ENCODE measurements at places on chromosomes 6 and 20. TPM values are rescaled to one million over a fixed set of nuclear protein-coding genes. Genes with fewer than 3 reads are reported as not detected.

- no peaks in the 10 kb centered on the region for H3K27me3 ChIP-seq
- H3K36me3 ChIP-seq: peaks cover 15% of the 10 kb centered on the region
- peaks cover 1% of the 10 kb centered on the region for H3K4me1 ChIP-seq
Measured at GRCh38 chr6:37283268-37283667, 25.3 kb upstream of the TMEM217 start.

GRCh38 chr20:45372646-45373352, 5.3 kb downstream of the TP53TG5 start:
- DNase-seq: no peak
- no peak overlapping the region for H3K4me3 ChIP-seq
- no peaks in the 10 kb centered on the region for H3K27me3 ChIP-seq
- H3K27ac ChIP-seq: no peak overlapping the region
- peaks cover 26% of the 10 kb centered on the region for H3K4me1 ChIP-seq
- no peaks in the 10 kb centered on the region for H3K36me3 ChIP-seq

The AHCY gene
- total RNA-seq: 191 TPM

- H3K27ac ChIP-seq: no peak overlapping the region
- H3K36me3 ChIP-seq: no peaks in the 10 kb centered on the region
- DNase-seq: no peak
- no peaks in the 10 kb centered on the region for H3K4me1 ChIP-seq
Measured at GRCh38 chr6:34496103-34496685, 30.3 kb downstream of the PACSIN1 start.

- H3K4me1 ChIP-seq: no peaks in the 10 kb centered on the region
- no peaks in the 10 kb centered on the region for H3K36me3 ChIP-seq
- H3K27ac ChIP-seq: no peak overlapping the region
- H3K27me3 ChIP-seq: no peaks in the 10 kb centered on the region
Measured at GRCh38 chr6:4958624-4959023, 45.2 kb downstream of the RPP40 start.

DNA sequence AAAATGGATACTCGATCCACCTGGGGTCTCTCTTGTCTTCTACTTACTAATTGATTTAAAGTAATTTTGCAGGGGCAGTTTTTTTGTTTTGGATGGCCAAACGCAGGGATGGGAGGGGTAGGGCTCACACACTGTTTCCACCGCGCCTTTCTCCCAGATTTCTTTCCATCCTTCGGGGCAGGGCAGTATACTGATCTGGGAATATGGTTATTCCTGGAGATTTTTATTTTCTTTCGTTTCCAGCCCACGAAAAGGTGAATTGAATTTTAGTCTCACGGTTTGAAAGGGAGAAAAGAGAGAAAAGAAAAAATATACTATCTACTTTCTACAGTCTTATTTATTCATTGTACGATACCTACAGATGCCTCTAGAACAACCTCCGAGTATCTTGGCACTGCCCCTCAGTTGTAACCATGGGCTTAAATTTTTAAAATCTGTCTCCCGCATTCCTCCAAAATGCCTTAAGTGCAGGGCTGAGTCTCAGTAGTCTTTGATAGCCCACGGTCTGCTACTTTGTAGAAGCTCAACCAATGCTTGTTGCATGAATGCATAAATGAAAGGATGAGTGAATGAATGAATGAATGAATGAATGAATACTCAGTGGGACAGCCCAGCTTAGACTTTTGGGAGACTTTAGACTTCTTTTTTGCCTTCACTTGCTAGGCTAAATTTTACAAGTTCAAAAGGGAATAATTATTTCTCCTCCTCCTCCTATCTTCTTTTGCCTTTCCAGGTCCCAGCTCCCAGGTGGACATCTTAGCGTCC, 18.1 kb upstream of the TRIM27 start:
- peak overlapping the region; percentile 84 for H3K4me3 ChIP-seq
- H3K27ac ChIP-seq: no peak overlapping the region
- 0 out of 2 replicates have a peak, but pooled peaks cover 2% of the 10 kb centered on the region for H3K27me3 ChIP-seq

DNA sequence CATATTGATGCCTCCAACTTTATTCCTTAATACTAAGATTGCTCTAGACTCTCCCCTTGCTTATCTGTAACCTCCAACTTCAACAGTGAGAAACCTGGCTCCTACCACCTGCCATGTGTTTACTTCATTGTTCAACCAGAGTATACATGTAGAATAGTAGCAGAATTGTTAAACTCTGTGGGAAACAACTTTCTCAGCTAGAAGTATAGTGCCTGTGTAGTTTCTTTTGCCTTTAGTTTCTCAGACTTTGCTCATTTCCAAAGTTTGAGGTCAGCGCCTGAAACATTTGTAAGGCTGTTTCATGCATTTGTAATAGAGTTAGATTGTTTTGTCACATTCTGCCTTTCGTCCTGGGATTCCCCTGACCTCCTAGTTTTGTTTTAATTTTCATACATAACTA, 34.9 kb upstream of the HECA start:
- H3K27ac ChIP-seq: no peak overlapping the region
- no peaks in the 10 kb centered on the region for H3K36me3 ChIP-seq
- H3K4me1 ChIP-seq: no peaks in the 10 kb centered on the region
- no peaks in the 10 kb centered on the region for H3K27me3 ChIP-seq
- no peak overlapping the region for H3K4me3 ChIP-seq

DNA sequence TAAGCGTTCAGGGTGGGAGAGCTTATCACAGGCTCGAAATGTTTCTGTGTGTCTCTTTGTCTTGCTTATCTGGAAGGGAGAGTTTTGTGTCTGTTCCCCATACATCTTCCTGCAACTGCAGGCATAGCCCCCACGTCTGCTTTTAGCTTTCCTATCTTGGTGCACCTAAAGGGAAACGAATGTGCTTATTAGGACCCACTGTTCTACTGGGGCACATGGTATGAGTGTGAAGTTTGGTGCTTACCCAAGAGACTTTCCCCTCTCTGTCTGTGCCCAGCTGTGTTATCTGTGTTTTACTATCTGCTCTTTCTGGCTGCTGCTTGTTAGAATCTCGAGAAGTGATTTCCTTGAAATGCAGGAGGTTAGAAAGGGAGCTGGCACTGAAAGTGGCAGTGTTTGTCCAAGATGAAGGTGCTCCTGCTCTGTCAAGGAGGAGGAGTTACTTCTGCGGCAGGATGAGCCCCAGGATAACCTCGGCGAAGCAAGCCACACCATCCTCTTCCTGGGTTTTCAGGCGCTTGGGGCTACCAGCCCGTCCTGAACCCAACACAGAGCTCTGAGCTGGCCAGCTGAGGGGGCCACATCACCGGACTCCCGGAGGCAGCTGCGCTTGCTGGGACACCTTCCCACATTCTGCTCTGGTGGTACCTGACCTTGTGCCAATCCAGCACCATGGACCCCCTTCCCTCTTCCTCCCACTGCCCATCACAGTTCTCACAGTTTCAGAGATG, 23.4 kb downstream of the DYNLT1 start:
- H3K4me1 ChIP-seq: no peaks in the 10 kb centered on the region
- DNase-seq: no peak
- no peak overlapping the region for H3K4me3 ChIP-seq
- 0 out of 2 replicates have a peak, but pooled peaks cover 6% of the 10 kb centered on the region for H3K36me3 ChIP-seq
- H3K27ac ChIP-seq: no peak overlapping the region

DNA sequence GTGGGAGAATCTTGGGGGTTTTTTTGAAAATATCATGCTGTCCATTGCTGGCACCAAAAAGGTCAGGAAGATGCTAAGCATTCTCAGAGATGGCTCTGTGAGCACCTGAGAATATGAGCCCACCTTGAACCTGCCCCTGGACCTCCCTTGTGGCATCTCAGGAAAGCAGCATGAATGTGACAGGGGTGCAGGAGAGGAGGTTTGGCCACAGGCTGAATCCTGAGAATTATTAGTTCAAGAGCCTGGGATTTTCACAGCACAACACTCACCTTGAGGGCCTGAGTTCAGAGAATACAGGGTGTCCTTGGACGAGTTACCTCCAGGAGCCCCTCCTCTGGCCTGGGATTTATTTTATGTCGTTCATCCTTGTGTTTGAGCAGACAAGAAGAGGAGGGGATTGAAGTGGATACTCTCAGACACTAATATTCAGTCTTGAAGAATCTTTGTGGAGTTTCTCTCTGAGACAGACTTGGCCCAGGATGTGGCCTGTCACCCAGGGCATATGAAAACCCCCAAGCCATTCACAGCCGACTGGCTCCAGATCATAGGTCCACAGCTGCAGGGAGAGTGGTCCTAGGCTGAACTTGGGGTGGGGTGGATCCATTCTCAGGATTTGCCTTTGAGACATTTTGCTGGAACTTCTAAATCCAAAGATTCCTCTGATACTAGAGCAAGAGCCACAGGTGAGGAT, 390.8 kb downstream of the RNGTT start:
- no peaks in the 10 kb centered on the region for H3K36me3 ChIP-seq
- H3K27ac ChIP-seq: no peak overlapping the region
- peaks cover 3% of the 10 kb centered on the region for H3K4me1 ChIP-seq
- no peak for DNase-seq

The PPP1R3G gene
- not detected for total RNA-seq

The PRICKLE4 gene
- 2.8 TPM for total RNA-seq

The BHLHE23 gene
- not detected for total RNA-seq

- H3K36me3 ChIP-seq: no peaks in the 10 kb centered on the region
- no peak for DNase-seq
- no peak overlapping the region for H3K4me3 ChIP-seq
- H3K27me3 ChIP-seq: no peaks in the 10 kb centered on the region
- no peak overlapping the region for H3K27ac ChIP-seq
- H3K4me1 ChIP-seq: no peaks in the 10 kb centered on the region
Measured at GRCh38 chr6:168376811-168377483, 57.4 kb upstream of the DACT2 start.

The FNDC11 gene
- 1.6 TPM for total RNA-seq

Measured in Karpas-422 (cell line).